ENCODE measurements at places on chromosomes 2 and 18.

DNA sequence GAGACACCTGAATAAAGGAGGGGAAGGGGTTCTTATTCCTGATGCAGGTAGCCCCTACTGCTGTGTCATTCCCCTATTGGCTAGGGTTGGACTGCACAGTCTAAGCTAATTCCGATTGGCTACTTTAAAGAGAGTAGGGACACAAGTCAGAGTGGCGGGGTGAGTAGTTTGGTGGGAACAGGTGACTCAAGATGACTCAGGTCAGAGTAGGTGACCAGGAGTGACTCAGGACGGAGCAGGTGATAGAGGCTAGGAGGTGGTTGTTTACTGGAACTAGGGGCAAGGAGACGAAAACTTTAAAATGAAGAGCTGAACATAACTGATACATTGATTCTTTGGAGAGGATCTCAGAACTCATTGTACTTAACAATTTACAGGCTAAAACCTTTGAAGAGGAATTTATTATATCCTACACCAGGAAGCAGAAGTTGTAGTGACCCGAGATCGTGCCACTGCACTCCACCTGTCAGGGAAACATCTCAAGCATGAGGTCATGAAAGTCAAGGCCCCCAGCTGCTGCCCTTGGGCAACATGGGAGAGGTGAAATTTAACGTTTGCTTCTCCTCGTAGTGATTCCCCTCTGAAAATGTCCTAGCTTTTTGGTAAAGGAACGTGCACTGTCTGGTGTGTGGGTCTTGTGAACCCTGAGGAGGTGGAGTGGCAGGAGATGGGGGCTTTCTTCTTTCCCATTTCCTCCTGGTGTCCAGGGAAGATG, 4.5 kb upstream of the CYP27A1 start:
- no peak for DNase-seq

GRCh38 chr2:126579868-126580267, 76.1 kb upstream of the GYPC start:
- no peak for DNase-seq

DNA sequence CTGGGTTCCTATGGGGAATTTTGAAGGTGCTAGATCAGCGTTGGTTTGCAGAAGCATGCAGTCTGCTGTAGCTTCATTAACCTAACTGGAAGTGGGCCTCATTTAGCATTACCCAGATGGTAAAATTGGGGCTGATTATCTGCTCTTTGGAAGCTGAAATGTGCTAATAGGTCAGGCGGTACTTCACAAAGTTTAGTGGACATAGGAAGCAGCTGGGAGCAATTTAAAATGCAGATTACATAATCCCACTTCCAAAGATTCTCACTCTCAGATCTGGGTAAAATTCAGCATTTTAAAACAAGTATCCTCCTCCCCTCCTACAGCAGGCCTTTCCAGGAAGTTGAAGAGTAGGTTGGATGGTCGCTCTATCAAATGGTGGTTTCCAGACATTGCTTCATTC, 907.0 kb downstream of the CPS1 start:
- DNase-seq, result no peak

DNA sequence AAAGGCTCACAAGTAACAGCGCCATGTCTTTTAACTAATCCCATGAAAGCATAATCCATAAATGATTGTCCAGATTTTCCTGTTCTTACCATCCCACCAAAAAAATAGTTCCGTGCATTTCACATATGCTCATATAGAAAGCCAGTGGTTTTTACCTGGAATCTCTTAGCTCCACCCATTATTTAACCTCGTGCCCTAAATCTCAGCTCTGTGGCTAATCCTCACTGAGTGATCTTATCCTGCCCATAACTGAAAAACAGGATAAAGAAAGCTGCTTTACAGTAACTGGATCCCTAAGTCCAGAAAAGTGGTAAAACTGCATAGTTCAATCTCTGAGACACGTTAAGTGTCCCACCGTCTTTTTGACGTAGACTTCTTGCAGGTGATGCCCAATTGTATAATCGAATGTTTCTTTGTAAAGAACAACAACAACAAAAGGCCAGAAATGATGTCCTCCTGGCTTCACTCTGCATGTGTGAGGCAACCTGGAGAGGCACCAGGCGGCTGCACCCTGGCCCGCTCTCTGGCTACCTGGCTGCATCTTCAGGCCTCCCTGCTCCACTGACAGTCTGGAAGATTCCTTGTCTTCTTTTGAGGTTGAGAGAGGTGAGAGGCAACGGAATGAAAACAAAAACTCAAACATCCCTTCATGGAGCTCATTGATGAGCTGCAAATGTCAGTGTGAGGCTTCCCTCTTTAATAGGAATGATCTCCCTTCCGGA, 38.6 kb downstream of the FEZ2 start:
- DNase-seq, result no peak

DNA sequence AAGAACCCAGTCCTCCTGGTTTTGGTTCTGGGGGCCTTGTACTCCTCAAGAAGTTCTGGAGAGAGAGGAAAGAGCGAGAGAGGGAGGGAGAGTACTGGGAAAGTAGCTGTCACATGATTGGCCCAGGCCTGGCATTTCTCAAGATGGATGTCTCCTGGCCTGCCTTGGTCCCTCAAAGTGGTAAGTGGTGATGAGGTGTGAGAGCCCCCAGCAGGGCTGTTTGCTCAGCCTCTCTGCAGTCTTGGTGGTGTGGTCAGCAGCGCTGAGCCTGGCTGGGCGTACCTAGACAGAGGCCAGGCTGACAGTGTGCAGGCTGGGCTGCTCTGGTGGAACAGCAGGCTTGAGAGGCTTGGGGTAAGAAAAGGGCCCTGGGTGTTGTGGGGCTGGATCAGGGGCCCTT, 2.5 kb downstream of the SPEG start:
- no peak for DNase-seq

DNA sequence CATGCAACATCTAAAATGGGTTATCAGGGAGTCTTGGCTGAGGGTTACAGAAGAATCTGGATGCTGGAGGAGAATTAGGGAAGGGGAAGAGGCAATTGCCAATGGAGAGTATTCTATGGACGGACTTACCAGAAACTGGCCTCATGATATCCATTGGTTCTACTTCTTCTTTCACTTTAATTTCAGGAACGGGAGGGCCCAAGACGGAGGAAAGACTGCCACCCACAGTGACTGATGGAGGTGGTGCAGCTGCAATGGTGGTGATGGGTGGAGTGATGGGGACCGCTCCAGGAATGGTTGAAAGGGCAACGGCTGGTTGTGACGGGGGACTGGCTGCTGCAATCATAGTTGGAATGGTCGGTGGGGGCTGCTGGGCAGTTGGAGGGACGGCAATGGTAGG, 69.1 kb upstream of the AMMECR1L start:
- no peak for DNase-seq

DNA sequence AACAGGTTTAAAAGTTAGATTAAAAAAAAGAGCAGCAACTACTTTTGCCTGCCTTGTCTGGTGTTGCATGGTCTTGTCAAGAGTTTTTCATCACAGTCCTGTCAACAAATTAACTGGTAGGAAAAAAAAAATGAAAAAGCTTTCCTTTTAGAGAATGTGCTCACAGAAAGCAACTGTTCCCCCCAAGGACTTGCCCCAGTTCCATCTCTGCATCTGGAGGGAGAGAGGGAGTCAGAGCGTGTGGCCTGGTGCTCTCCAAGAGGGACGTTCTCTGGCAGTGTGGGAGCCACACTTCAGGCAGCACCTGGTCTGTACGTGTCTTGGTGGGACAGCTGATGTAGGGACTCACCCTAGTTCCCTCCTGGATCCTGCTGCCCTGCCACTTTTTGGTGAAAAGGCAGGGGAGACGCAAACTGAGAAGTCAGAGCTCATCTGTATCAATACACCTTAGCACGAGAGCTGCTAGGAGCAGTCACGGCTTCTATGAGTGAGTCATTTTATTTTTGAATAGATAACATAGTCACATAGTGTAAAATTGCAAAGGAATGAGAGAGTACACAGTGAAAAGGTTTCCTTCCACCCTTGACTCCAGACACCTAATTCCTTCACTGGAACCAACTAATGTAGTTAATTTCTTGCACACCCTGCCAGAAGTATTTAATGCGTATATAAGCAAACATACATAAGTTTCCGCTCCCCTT, 172.5 kb upstream of the MGAT5 start:
- DNase-seq, result no peak

- no peak for DNase-seq
These were observed 178.1 kb downstream of the NDUFA10 start for GRCh38 chr2:239846789-239847676.

- DNase-seq, result no peak
These were observed 261.9 kb upstream of the SIX3 start for GRCh38 chr2:44679584-44679983.

DNA sequence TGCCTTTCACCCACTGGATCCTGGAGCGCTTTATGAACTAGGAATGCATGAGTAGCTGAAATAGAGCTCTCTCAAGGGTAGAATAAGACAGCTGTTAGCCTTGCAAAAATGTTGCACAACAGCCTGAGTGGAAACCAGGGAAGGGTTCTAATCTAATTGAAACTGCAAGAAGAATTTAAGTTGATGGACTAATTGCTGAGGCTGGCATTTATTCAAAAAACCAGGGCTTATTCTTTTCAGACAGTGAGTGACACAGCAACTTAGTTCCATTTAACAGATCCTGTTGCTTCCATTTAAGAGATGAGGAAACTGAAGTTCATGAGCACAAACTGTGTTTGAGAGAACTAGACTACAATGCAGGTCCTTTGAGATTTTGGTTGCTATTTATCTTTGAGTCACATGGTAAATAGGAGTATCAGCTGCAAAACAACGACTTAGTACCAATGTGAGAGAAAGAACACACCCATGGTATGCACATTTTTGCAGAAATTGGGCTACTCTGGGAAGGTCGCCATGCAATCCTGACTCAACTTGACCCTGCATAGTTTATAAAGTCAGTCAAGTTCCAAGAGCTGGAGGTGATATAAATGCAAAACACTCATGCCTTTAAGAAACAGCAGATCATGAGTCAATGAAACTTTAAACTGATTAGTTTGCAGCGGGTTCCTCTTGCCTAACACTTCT, 76.4 kb upstream of the PARD3B start:
- DNase-seq, result no peak

DNA sequence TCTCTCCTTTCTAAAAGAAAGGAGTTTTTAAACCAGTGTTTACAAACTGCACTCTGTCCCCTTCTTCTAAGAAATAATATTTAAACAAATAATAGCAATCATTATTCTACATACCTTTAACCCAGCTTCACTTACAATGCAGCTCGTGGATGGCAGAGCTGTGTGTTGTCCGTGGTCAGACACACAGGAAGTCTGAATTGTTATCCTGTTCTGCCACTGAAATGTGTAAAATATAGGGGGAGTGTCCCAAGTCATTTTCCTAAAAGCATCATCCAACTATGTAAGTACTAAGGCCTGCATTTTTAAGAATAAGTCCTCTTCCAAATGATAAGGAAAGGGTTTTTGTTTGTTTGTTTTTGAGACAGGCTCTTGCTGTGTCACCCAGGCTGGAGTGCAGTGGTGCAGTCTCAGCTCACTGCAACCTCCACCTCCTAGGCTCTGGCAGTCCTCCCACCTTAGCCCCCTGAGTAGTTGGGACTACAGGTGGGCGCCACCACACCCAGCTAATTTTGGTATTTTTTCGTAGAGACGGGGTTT, 2.7 kb upstream of the PPP4R1 start:
- no peak for DNase-seq

- no peak for DNase-seq
These were observed 71.7 kb downstream of the HPCAL1 start for GRCh38 chr2:10374362-10374943.

DNA sequence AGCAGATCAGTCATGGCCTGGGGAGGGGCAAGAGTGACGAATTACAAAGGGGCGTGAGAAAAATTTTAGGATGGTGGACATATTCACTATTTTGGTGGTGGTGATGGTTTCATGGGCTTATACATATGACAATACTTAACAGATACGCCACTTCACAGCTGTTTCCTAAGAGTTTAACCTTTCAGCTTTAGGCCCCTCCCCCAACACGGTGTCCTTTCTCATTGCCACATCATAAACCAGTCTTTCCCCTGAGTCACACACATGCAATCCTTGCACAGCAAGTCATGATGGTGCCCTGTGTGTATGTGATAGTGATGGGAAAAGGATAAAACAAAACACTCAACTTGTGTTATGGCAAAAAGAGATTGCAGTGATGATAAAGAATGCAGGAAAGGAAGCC, 47.6 kb upstream of the IL1R1 start:
- DNase-seq, result no peak

DNA sequence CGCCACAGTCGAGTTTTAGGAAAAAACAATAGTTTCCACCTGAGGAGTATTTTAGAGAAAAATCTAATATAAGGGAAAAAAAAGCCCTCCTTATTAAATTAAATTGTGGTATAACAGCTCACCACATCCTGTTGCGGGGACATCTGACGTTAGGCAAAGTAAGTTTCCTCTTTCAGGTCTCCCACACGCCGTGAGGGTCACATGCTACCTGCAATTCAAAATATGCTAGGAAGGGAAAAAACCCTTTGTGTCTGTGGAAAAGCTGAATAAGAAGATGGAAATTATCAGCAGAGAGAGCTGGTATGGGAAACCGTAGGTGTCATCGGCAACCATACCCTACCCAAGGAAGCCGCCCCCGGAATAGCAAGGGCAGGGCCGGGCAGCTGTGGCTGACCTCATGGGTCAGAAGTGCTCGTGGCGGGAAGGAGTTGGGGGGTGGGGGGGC, 128.0 kb downstream of the NFATC1 start:
- DNase-seq, result peak; percentile 64

DNA sequence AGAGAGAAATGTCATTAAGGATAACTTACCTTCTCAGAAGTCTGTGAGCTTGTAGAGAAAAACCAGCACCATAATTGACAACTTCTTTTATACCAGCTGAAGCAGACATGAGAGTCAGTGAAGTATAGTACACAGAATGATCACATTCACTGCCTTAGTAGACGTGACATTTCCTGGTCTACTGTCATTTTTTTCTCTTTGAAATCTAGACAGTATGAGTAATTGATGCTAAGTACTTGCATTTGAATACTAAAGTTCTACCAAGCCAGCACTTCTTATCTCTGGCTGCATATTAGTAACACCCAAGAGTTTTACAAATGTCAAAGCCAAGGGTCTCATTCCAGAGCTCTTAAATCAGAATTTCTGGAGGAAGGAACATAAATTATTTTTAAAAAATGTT, 25.4 kb upstream of the ACADL start:
- no peak for DNase-seq

DNA sequence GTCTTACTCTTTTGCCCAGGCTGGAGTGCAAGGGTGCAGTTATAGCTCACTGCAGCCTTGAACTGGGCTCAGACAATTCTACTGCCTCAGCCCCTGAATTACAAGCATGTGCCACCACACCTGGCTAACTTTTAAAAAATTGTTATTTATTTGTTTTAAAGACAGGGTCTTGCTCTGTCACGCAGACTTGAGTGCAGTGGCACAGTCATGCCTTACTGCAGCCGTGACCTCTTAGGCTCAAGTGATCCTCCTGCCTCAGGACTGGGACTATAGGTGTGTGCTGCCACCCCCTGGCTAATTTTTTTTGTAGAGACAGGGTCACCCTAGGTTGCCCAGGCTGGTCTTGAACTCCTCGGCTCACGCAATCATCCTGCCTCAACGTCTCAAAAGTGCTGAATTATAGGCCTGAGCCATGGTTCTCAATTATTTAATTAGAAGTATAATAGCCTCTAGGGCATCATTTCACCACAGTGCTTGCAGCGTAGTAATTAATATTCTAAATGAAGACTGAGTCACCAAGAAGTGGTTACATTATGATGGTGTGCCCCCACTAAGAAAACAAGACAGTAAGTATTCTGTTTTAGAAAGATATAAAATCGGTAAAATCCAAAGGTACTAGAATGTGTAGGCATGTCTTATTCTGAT, 69.6 kb downstream of the EML4 start:
- peak; percentile 21 for DNase-seq

Data from activated CD4-positive, alpha-beta T cell treated with anti-CD3 and anti-CD28 coated beads for 1 hour (primary cell).